ENCODE measurements at places on chromosomes 7 and 10.

DNA sequence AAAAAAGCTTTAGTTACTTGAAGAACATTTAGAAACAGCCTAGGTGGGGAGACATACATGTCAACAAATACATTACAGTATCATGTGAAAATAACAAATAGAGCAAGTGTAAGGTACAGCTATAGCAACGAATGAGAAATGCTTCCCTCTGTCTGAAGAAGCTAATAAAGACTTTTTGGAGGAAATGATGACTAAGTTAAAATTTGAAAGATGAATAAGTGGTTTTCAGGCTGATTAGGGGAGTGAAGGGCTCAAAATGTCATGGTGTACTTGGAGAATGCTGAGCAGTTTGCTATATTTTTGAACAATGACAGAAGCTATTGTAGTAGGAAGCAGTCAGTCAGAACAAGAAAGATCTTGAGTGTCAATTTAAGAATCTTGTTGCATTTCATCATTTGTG lies 2.8 kb upstream of the ARMC3 start:
- DNase-seq = no peak

DNA sequence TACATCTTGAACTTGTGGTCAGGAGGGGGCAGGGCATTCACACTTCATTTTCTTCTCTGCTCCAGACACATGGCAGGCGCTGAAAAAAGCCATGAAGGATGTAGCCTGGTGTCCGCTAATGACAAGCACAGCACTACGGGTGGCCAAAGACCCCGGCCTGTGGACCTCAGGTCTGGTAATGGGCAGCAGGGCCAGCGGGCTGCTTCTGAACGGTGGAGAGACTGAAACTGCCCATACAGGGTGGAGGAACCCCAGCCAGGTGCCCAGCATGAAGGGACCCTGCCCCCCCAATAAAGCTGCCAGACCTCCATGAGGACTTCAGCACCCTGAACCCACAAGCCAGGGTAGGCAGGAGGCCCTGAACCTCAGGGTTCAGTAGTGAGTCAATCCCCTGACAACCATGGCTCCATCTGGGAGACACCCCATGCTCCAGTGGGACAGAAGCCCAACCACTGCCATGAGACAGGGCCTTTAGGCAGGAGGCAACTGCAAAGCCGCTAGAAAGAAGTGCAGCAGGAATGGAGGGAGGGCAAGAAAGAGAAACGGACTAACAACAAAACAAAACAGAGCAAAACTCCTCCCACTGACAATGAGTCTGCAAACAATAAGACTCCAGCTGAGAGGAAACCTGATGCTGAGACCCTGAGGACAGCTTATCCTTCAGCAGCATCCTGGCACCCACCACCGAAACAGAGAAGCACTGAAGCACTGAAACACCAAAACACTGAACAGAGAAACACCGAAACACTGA lies 140.2 kb upstream of the PPP2R2D start:
- DNase-seq = no peak

GRCh38 chr10:116408719-116409118 lies 18.9 kb upstream of the PNLIPRP3 start:
- no peak for DNase-seq

DNA sequence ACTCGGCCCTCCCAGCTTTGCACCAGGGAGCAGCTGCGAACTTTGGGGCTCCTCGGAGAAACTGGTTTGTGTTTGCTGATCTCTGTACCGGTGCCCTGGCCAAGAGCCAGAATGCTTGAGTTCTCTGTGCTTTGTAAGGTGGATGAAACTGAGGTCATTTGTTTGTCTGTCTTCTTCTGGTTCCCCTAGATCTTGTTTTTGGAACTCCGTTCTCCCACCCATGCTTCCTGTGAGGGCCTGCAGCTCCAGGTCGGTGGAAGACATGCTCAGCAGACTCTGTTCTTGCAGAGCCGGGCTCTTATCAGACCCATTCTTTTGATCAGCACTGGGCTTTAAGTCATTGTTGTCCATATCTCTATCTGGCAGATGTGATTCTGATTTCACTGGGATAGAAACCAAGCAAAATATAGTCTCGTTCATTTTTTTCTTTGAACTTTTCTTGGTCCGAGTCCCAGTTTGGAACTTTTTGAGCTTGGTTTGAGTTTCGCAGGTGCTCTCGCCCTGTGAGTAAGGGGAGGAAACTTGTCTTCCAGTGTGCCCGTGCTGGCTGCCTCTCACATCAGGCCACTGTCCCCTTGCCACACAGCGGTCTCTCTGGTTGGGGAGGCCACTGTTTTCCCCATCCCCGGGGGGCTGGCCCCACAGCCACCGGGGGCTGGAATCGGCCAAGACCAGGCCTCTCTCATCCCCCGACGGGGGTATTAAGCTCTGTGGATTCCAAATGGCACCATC lies 31.2 kb downstream of the JCAD start:
- DNase-seq = no peak

DNA sequence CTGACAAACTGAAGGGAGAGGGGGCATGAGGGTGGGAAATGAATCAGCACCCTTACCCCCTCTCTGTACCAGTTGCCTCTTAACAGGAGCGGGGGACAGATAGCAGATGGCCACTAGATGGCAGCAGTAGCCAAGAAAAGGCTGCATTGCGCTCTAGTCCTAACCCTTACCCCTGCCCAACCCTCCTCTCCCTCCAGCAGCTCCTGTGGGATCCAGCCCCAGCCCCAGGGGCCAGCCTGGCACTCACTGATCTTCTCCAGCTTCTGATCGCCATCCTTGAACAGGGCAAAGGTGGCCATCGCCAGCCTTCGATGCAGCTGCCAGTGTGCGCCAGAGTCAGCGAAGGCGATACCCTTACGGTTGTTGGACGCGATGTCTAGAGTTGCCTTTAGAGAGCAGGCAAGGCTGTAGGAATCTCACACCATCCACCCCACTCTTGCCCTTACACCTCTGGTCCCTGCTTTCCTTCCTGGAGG lies 2.2 kb downstream of the CYP17A1 start:
- DNase-seq = peak; percentile 96

- no peak for DNase-seq
These were observed 743.4 kb downstream of the TNS3 start for GRCh38 chr7:46838463-46838862.

- DNase-seq = no peak
These were observed 8.2 kb downstream of the CLRN3 start for GRCh38 chr10:127884501-127884900.

- DNase-seq = no peak
These were observed 80.4 kb upstream of the CDK6 start for GRCh38 chr7:92916770-92917224.

DNA sequence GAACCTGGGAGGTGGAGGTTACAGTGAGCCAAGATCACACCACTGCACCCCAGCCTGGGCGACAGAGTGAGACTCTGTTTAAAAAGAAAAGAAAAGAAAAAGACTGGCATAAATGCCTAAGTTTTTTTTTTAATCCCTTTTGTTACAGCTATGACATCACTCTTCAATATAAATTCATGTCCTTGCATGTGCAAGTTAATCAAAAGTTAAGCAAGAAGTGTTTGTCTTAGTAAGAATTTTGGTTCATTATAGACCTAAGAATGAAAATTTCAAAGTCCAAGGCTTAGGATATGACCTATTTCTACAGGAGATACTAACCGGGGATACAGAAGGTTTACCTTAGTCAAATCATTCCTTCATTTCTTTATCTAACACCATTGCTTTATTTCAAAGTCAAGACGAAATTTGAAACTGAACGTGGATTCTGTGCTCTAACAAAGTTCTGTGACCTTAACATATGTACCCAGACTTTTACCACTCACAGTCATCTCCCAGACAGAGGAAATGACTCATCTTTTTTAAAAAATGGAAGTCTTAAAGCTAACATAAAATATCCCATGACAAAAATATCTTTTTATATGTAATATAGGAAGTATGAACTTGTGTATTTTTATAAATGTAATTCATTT lies 29.3 kb upstream of the ITGB8 start:
- peak; percentile 34 for DNase-seq

GRCh38 chr10:29377333-29377961 lies 88.6 kb downstream of the LYZL1 start:
- peak; percentile 76 for DNase-seq

DNA sequence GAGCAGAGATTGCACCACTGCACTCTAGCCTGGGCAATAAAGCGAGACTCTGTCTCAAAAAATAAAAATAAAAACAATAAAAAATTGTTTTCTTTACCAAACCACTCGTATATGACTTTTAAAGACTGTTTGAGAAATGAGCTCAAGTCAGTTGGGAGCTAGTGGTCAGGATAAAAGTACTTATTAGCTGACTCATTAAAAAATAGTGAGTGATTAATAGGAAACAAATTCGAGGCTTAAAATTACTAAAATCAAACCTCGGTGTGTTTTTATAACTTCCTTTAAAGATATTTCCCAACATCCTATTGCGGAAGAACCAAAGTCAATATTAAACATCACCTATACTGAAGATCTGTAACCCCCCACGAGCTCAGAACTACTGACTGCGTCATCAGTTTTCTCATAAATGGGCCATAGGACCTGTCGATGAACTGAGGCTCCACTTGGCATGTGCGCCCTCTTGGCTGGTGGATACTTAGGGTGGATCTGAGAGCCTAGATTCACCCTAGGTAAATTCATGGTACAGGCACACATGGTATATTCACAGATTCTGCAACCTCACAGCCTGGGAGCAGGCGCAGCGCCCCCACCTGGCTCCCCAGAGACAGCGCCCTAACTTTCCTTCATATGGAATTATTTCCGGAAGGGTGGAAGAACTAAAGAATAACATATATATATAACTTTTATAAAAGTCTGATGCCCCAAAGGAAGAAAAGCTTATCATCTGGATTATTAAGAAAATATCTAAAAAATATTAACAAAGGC lies 9.2 kb downstream of the MKI67 start:
- no peak for DNase-seq

DNA sequence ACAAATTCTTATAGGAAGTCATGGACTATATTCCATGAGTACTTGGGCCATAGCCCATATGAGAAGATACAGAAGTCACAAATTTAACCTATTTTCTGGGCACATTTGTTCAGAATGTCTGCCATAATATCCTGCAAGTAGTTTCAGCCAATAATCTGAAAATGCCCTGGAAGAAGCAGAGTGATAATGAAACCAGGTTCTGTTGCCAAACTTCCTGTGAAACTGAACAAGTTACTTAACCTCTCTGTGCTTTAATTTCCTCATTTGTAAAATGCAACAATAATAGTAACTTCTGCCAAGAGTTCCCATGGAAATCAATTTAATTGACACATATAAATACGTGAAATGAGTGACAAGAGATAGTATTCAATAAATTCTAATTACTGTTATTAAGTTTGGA lies 88.8 kb downstream of the SEMA3C start:
- no peak for DNase-seq
